AG10803 (cell line): ENCODE measurements at places on chromosomes 7 and 10.

- no peak for DNase-seq
These were observed 1.0 kb downstream of the ASB10 start for GRCh38 chr7:151185762-151186639.

DNA sequence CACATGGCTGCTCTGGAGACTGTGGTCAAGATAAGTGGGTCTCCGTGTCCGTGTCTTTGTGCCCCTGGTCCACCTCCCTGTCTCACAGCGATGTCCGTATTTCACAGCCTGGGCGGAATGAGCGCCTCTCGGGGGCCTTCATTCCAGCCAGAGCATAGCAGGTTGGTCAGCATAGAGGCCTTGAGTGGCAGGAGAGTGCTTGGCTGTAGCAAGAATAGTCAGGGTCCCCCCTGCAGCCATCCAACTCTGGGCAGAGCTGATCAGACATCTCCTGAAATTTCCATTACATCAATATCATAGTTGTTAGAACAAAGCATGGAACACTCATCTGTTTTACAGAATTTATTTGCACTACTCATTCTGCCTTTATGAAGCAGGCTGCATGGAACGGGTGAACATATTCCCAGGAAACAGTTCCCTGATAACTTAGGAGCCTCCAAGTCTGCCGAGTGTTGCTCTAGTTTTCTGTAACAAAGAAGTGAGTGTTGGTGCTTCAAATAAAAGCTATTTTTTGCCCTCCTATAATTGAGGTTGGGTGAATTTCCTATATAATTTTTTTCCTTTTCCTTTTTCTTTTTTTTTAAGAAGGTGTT is 255.3 kb downstream of the INHBA start:
- DNase-seq: no peak

GRCh38 chr7:9498303-9498702 is 1064.9 kb downstream of the NXPH1 start:
- no peak for DNase-seq

GRCh38 chr10:30842185-30842584 is 189.5 kb downstream of the ZNF438 start:
- no peak for DNase-seq

GRCh38 chr10:104329735-104330134 is 8.5 kb downstream of the ITPRIP start:
- DNase-seq: peak; percentile 92

GRCh38 chr10:58886406-58886805 is 290.0 kb upstream of the PHYHIPL start:
- no peak for DNase-seq

DNA sequence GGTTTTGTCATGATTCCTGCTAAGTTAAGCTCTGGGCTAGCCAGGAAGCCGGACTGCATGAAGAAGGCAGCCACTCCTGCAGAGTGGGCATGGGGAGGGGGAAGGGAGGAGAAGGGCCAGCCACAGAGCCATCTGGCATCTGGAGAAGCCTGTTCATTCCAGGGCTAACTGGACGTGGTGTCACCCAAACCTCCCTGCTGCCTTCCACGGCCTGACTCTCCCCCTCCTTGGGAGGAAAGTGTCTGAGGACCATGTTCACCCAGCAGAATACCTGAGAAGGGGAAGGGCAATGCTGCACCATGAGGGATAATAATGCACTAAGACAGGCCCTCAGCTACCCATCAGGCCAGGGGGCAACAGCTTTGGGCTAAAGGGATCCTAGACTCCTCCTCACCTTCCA is 15.4 kb downstream of the AQP1 start:
- DNase-seq: no peak

- peak; percentile 29 for DNase-seq
These were observed 15.6 kb downstream of the PDAP1 start for GRCh38 chr7:99392659-99393354.

DNA sequence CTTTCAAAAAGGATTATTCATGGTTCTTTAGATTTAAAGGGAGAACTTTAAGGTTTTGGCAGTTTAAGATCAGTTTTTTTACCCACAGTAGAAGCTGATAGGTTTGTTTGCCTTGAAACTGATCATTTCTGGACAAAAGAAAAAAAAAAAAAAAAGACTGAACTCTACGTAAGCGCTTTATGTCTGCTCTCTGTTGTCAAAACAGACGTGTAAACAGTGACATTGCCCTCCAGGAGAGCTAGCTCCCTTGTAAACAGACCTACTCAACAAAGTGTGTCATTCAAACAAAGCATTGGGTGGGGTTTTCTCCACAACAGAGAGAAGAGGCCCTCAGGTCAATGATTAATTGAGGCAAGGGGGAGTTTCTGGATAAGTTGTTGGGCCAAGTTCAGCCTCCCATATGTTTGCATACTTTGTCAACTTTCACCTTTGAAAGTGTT is 568.1 kb upstream of the LRRN3 start:
- no peak for DNase-seq

DNA sequence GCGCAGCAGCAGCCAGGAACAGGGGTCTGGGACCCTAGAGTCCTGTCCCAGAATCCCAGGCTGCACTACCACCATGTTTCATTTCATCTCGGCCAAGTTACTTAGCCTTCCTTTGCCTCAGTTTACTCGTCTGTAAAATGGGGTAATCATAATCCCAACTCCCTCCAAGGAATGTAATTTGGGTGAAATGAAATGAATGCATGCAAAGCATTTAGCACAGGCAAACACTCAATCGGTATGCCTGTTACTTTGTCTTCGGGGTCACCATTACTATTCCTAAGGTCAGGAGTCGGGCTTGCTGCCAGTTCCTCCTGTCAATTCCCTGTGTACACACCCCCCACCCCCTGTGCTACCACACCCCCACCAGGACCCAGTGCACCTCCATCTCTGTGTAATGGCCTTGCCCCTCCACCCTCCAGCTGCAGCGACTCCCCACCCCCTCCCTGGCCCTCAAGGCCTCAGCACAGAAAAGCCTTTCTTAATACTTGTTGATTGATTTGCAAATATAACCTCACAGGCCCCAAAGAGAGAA is 1.7 kb downstream of the TNS3 start:
- no peak for DNase-seq

- no peak for DNase-seq
These were observed 60.5 kb upstream of the MPP7 start for GRCh38 chr10:28363376-28363775.

- DNase-seq: no peak
These were observed 65.6 kb downstream of the COL26A1 start for GRCh38 chr7:101428093-101428866.

- no peak for DNase-seq
These were observed 62.2 kb downstream of the GRID1 start for GRCh38 chr10:86304436-86304835.

GRCh38 chr7:47901542-47901941 is 46.7 kb downstream of the PKD1L1 start:
- DNase-seq: peak; percentile 33

DNA sequence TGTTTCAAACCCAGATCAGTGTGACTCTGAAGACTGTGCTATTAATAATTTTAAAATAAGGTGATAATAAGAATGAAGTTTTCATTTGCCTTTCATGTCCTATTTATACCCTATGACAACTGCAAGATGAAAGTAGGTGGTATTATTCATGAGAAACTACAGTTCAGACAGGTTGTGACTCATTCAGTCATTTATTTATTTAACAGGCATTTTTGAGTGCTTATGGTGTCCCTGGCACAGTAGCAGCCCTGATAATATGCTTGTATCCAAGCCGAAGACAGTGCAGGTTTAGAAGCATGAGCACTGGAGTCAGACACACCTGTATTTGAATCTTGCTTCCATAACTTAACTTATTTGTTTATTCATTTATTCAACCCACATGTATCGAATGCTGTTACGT is 87.1 kb downstream of the FZD1 start:
- no peak for DNase-seq

- no peak for DNase-seq
These were observed 604.2 kb upstream of the POM121L12 start for GRCh38 chr7:52431082-52431815.

DNA sequence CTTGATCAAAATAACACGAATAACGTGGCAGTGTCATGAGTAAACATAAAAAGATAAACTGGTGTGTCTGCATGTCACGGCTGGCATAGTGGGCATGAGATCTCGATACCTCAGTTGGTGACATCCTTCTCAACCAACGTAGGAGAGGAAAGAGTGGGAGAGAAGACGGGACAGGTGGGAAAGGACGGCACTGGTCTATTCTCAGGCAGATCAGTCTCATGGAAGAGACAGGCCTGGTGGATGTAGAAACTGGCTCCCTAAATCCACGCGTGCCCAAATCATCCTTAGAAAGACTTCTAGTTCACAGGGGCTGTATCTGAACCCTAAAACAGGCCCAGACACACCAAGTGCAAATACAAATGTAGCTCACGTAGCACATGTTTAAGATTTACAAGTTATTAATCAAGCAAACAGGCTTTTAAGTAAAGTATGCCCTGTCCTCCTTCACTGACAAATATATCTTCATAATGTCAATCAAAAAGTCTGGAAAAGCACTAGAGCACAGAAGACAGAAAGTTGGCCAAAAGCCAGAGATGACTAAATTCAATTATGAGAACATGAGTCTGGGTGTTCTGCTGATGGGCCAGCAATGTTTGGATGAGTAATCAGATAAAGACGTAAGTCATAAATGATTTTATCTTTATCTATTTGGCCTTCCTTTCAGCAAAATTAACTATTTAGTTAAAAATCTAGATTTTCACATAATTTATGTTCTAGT is 56.3 kb downstream of the SFMBT2 start:
- no peak for DNase-seq

DNA sequence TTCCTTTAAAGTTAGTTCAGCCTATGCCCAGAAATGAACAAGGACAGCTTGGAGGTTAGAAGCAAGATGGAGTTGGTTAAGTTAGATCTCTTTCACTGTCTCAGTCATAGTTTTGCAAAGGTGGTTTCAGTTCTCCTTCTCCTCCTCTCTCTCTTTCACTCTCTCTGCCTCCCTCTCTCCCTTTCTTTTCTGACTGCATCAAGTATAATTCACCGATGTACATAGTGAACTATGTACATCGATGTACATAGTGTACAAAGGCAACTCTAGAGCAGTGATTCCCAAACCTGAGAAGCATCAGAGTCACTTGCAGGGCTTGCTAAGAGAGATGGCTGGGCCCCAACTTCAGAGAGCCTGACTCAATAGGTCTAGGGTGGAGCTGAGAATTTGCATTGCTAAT is 1259.7 kb downstream of the TYW1 start:
- no peak for DNase-seq

DNA sequence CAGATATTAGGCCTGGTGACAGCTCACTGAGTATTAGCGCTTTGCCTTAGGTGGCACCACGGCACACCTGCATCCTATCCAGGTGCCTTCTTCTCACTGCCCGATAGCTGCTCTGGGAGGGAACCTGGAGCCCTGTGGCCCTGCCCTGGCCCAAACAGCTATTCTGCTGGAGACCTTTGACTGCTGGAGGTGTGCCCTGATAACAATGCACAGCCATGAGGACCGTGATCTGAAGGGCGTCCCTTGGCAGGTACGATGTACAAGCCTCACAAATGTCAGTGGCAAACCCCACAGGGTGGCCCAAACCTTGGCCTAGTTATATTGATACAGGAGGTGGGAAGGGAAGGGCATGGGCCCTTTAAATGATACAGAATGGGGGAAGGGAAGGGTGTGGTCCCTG is 259.5 kb downstream of the GRID1 start:
- DNase-seq: no peak

DNA sequence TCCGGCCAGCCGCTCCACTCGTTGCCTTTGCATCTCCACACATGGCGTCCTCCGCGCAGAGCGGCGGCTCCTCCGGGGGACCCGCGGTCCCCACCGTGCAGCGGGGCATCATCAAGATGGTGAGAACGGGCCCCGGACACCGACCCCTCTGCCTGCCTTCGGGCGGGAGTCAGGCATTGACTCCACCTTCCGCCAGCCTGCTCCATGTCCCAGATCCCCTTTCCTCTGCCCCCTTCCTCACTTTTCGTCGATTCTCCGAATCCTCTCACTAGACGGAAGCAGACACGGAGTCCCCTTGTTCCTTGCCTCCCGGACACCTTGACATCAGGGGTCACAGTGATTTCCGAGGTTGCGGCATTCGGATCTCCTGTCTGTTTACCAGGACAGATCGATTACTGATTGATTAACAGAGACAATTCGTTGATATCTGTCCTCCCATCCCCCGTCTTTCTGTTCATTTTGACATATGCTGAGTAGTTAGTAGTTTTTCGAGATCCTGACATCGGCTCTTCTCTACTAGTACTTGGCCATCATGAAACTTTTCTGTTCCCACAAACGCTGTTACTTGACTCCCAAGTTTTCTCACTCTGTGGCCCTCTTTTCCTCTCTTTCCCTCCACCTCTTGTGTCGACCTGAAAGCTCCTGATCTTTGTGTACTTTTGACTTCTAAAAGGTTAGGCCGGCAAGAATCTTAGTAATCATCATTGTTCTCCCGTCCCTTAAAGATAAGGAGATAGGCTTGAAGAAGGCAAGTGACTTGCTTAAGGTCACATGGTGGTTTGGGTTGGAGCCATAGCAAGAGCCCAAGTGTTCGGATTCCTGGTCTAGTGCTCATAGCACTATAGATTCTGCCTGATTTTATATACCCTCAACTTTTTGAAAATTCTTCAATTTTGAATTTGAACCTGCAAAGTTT is 597 bp downstream of the SND1 start:
- DNase-seq: peak; percentile 40

DNA sequence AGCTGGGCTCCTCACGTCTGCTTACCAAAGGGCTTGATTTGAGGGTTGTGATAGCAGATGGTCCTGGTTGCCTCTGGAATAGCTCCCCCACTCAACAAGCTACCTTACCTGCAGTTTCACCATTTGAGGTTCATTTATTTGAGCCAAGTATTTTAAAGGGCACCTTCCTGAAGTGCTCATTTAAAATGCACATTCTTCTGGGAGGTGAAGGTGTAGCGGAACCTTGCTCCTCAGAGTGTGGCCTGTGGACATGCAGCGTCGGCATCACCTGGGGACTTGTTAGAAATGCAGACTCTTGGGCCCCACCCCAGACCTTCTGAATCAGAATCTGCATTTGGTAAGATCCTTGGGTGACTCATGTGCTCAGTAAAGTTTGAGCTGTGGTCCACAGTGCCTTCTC is 2.3 kb downstream of the CDH23 start:
- DNase-seq: no peak

DNA sequence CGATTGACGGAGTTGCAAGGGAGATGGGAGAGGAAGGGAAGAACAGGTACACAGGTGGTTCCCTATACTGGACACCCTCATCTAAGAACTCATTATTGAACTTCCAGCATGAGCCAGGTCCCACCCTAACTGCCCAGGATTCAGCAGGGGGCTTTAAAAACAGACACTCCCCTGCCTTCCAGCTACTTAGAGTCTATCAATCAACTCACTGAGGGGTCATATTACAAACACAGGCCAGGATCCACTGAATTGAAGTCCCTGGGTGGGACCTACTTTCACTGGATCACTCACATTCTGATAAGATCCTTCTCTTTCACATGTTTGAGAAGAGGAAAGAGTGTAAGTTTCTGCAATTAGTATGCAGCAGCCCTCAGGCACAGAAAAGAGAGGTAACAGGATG is 92.8 kb downstream of the ITGA8 start:
- DNase-seq: no peak

- DNase-seq: no peak
These were observed 71.6 kb upstream of the CTBP2 start for GRCh38 chr10:125231813-125232475.
